ENCODE measurements at places on chromosomes 16 and 17. TPM values are rescaled to one million over a fixed set of nuclear protein-coding genes. Genes with fewer than 3 reads are reported as not detected.

- H3K27me3 ChIP-seq: peaks cover 47% of the 10 kb centered on the region
- no peaks in the 10 kb centered on the region for H3K4me1 ChIP-seq
- H3K36me3 ChIP-seq: no peaks in the 10 kb centered on the region
- H3K4me3 ChIP-seq: no peak overlapping the region
Measured at GRCh38 chr17:36689089-36689667, 87.8 kb downstream of the MRM1 start.

KRT39 gene
- not detected for total RNA-seq

STAT3 gene
- 207 TPM for total RNA-seq

- H3K36me3 ChIP-seq: peaks cover 38% of the 10 kb centered on the region
- H3K27ac ChIP-seq: no peak overlapping the region
- no peak for ATAC-seq
- peaks cover 32% of the 10 kb centered on the region for H3K4me1 ChIP-seq
Measured at GRCh38 chr16:967546-968295, 3.1 kb downstream of the LMF1 start.

DNA sequence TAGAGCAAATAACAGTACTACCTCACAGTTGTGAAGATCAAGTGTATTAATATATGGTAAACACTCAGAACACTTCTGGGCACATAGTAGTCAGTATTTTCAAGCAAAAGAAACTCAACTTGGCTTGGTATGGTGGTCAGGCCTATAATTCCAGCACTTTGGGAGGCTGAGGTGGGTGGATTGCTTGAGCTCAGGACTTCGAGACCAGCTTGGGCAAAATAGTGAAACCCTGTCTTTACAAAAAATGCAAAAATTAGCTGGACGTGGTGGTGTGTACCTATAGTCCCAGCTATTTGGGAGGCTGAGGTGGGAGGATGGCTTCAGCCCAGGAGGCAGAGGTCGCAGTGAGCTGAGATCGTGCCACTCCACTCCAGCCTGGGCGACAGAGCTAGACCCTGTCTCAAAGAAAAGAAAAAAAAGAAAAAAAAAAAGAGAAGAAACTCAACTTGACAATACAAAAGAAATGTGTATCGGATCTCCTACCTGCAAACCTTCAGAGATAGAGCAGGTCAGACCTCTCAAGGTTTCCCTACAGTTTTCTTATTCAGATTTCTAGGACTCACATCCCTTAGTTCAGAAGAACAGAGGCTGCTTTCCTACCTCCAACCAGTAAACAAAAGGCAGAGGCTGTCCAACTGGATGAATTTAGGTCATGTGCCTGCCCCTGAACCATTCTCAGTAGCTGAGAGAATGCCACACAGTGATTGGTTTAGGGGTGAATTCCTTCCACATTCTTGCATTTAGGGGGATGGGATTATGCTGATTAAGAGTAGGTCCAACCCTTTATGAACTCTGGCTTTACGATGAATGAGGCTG is 1.7 kb upstream of the KPNA2 start:
- H3K4me3 ChIP-seq: no peak overlapping the region
- no peaks in the 10 kb centered on the region for H3K27me3 ChIP-seq
- H3K36me3 ChIP-seq: no peaks in the 10 kb centered on the region
- H3K27ac ChIP-seq: no peak overlapping the region
- ATAC-seq: no peak

DNA sequence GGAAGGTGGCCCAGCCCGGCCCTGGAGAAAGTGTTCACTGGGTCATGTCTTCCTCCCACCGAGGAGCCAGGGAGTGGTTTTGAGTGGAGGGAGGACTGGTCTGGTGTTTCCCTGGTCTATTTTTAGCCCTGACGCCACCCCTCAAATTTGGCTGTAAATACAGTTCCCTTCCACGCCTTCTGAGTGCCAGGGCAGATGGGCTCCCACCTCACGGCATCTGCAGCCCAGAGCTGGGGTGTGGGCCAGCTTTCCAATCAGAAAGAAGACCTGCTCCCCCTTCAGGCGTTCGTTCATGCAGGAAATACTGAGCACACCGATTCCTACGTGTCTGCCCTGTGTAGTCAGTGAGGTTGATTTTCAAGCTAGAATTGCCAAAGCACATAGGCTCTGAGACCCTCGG is 53.7 kb downstream of the SNX20 start:
- H3K36me3 ChIP-seq: no peaks in the 10 kb centered on the region
- H3K27ac ChIP-seq: peak overlapping the region; percentile 62
- ATAC-seq: peak; percentile 79
- H3K27me3 ChIP-seq: no peaks in the 10 kb centered on the region
- H3K4me1 ChIP-seq: no peaks in the 10 kb centered on the region

DNA sequence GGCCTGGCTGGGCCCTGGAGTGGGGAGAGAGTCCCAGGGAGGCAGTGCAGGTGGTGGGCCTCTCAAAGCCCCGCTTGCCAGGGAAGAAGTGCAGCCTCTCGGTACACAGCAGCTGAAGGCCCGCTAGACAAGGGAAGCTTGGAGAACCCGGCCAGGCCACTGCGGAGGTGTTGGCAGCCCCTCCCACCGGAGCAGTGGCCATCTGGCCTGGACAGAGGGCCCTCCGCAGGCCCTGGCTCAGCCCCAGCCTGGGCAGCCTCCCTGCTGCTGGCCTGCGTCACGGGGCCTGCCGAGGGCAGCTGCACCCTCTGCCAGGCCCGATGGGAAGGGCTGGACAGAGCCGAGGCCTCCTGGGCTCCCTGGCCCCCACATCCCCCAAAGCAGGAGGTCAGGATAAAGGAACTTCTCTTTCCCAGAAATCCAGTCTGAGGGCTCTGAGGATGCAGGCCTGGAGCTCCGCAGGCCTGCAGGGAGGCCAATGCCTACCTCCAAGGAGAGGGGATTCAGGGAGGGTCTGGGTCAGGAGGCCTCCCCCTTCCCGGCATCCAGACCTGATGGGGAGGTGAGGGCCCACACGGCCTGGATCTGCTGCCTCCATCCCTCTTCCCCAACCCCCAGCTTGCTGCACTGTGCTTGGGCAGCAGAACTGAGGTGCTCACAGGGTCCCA is 4.3 kb downstream of the SPPL2C start:
- H3K36me3 ChIP-seq: no peaks in the 10 kb centered on the region
- H3K4me1 ChIP-seq: no peaks in the 10 kb centered on the region
- H3K27ac ChIP-seq: no peak overlapping the region

- ATAC-seq: no peak
- peak overlapping the region; percentile 88 for H3K27ac ChIP-seq
- no peaks in the 10 kb centered on the region for H3K27me3 ChIP-seq
Measured at GRCh38 chr16:15970743-15971439, 21.5 kb downstream of the ABCC1 start.

DNA sequence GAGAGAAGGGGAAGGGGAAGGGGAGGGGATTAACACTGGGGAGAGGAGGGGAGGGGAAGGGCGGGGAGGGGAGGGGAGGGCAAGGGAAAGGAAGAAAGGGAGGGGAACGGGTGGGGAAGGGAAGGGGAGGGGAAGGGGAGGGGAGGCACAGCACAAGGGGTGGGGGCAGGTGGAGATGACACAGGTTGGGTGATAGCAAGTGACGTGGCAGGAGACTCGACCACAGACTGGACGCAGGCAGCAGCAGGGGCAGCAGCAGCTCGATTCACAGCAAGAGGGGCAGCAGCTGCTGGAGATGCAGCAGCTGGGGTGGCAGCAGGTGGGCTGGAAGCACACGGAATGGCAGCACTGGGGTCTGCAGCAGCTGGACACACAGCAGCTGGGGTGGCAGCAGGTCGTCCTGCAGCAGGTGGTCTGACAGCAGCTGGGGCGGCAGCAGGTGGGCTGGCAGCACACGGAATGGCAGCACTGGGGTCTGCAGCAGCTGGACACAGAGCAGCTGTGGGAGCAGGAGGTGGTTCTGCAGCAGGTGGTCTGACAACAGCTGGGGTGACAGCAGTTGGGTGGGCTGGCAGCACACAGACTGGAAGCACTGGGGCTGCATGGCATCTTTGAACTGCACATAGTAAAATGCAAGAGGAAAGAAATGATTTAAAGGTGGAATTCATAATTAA is at the start of gene KRTAP4-16:
TSS of gene KRTAP4-16 (minus strand) at position 624 of the 674 bp plus-strand sequence. CDS start at position 624, 0 bp downstream.
- no peak for ATAC-seq
- H3K4me1 ChIP-seq: no peaks in the 10 kb centered on the region
- no peak within 1 kb of the TSS for H3K27ac ChIP-seq
- peaks cover 32% of the 10 kb centered on the region for H3K27me3 ChIP-seq

DNA sequence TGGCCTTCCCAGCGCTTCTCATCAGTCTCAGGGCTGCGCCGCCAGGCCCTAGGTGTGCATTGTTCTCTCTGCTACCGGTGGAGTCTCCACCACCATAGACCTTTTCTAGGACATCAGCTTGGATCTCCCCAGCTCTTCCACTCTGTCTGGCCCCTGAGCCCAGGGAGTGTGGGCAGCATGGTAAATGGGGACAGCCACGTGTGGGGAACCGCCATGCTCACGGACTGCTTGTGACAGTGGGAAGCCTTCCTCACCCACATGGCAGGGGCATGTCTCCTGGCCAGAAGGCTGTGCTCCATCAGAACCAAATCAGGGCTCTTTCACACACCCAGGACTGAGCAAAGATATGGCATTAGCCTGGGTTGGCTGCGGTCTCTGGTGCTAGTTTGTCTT is 51.3 kb downstream of the TNFRSF13B start:
- ATAC-seq: no peak
- H3K27me3 ChIP-seq: peaks cover 6% of the 10 kb centered on the region
- H3K36me3 ChIP-seq: no peaks in the 10 kb centered on the region
- no peak overlapping the region for H3K27ac ChIP-seq
- no peaks in the 10 kb centered on the region for H3K4me1 ChIP-seq

- H3K27me3 ChIP-seq: no peaks in the 10 kb centered on the region
- H3K36me3 ChIP-seq: no peaks in the 10 kb centered on the region
- ATAC-seq: no peak
- no peak overlapping the region for H3K4me3 ChIP-seq
- H3K27ac ChIP-seq: no peak overlapping the region
Measured at GRCh38 chr16:63061319-63061718, 1025.1 kb upstream of the CDH8 start.

CTRL gene
- total RNA-seq: not detected

DNA sequence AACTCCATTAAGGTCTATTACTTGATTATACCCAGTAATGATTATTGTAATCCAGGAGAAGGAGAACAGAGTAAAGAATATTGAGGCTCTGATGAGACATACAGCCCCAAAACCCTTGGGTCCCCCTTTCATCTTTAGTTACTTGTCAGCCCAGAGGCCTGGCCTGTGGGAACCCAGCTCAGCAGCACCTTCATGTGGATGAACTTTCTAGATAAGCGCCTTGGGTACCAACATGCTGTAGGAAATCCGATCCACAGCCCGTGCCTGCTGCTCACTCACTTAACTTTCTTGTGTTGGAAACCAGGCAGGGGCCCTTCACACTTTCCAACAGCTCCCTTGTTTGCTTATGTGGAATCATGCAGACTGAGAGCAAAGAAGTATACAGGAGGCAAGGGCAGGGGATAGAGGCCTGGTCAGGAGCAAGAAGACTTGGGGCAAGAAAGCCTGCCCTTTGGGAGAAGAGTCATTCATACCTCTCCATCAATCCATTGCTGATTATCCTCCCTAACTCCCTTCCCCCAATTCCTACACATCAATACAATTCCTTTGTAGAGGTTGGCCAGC is 64.0 kb upstream of the SOX9 start:
- ATAC-seq: no peak
- peaks cover 33% of the 10 kb centered on the region for H3K27me3 ChIP-seq
- H3K27ac ChIP-seq: no peak overlapping the region
- peaks cover 6% of the 10 kb centered on the region for H3K4me1 ChIP-seq

DNA sequence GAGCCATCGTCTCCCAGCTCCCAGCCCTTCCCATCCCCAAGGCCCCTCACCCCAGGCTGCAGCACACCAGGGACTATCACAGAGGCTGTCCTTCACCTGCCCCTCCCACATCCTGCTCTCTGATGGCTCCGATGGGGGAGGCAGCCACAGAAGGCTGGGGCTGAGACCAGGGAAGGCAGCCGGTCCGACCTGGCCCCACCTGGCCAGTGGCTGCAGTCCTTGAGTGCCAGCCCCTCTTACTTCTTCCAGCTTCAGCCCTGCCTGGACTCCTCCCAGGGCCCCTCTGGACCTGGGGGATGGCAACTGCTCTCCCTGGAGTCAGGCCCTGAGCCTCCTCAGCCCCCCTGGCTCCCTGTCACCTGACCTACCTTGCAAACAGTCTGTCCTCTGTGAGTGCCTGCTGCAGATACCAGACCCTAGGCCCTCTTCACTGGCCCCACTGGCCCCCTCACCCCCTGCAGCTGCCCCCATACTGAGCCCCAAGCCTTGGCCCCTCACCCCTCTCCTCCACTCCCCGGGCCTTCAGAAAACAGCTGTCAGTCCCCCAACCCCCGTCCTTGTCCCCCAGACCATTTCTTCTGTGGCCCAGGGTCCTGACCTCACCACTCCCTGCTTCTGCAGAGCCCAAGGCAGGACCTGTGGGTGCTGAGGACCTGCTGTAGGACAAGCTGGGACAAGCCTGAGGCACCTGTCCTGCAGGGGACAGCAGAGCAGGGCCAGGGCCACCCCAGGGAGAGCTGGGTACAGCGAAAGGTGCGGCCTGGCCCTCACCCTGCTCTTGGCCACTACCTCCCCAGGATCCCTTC is 12.6 kb upstream of the SRRM2 start:
- H3K4me1 ChIP-seq: no peaks in the 10 kb centered on the region
- H3K27me3 ChIP-seq: peaks cover 68% of the 10 kb centered on the region
- no peak overlapping the region for H3K4me3 ChIP-seq
- H3K36me3 ChIP-seq: no peaks in the 10 kb centered on the region
- no peak overlapping the region for H3K27ac ChIP-seq
- ATAC-seq: no peak

DNA sequence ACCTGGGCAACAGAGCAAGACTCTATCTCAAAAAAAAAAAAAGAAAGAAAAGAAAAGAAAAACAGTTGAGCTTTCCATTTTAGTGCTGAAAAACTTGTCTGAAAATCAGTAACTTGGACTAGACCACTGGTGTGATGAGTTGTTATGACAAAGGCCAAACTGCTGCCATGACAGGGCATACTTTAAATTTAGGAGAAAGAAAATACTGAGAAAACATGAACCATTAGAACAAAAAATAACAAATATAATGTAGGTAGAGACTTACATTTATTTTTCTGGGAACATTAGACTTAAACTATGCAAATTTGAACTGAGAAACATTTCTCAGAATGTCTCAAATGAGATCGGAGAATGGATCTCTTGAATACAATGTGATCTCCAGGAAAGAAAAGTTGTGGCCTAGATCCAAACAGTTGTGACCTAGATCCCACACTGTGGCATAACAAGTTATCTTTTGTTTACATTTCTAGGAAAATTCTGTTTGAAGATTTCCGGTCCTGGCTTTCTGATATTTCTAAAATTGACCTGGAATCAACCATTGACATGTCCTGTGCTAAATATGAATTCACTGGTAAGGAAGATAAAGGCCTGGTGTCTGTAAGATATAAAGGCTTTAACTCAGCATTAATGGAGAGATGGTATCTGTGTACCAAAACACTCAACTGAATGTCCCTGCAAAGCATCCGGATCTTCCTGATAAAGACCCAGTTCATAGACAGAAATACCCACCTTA is 10.9 kb downstream of the OGFOD1 start:
- ATAC-seq: no peak
- H3K27ac ChIP-seq: no peak overlapping the region

BOLA2 gene
- total RNA-seq: 6.4 TPM

- H3K4me3 ChIP-seq: no peak overlapping the region
- H3K36me3 ChIP-seq: no peaks in the 10 kb centered on the region
- no peaks in the 10 kb centered on the region for H3K4me1 ChIP-seq
- no peak overlapping the region for H3K27ac ChIP-seq
Measured at GRCh38 chr17:9363440-9364350, 211.9 kb downstream of the STX8 start.

- H3K36me3 ChIP-seq: peaks cover 93% of the 10 kb centered on the region
- H3K27ac ChIP-seq: peak overlapping the region; percentile 81
- no peaks in the 10 kb centered on the region for H3K27me3 ChIP-seq
- no peak overlapping the region for H3K4me3 ChIP-seq
Measured at GRCh38 chr17:77493238-77493820, 352.6 kb downstream of the SEC14L1 start.

GRCh38 chr16:12291989-12292759 is 315.6 kb downstream of the SNX29 start:
- no peaks in the 10 kb centered on the region for H3K27me3 ChIP-seq
- no peak overlapping the region for H3K4me3 ChIP-seq
- no peaks in the 10 kb centered on the region for H3K4me1 ChIP-seq
- peaks cover 5% of the 10 kb centered on the region for H3K36me3 ChIP-seq
